ENCODE measurements at places on chromosomes 4 and X.

GRCh38 chr4:98204236-98204553 lies 57.0 kb upstream of the RAP1GDS1 start:
- DNase-seq, result no peak

GRCh38 chrX:85243761-85244449 lies at the start of the genes SATL1 and ZNF711:
Gene SATL1 (minus strand): TSS chrX:85243779. CDS start chrX:85108968, 134,811 bp downstream.
Gene ZNF711 (plus strand): TSS chrX:85243991. CDS start chrX:85247573, 3,582 bp downstream.
- no peak for DNase-seq

DNA sequence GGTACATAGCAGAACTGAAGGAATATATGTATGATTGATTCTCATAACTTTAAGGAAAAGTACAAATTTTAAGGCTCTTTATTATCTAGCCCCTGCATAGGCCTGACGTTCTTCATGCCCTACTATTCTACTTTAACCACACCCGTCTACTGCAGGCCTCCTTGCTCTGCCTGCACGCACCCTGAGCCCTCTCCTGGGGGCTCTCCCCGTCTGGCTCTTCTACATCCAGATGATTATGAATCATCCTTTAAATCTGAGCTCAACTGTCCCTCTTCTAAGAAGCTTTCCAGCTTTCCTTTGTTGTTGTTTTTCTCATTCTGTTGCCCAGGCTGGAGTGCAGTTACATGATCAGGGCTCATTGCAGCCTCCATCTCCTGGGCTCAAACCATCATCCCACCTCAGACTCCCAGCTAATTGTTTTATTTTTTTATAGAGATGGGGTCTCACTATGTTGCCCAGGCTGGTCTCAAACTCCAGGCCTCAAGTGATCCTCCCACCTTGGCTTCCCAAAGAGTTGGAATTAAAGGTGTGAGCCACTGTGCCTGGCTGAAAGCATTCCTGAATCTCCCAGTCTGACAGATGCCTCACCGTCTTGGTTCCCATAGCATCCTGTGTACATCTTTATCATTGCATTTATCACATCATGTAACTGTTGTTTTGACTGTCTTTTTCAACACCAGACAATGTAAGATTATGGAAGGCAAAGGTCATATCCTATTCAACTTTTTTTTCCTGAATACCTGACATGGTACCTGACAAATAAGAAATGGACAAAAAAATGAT lies 89.2 kb downstream of the WDFY3 start:
- no peak for DNase-seq

- no peak for DNase-seq
Measured at GRCh38 chr4:77349796-77350195, 192.8 kb downstream of the CCNG2 start.

DNA sequence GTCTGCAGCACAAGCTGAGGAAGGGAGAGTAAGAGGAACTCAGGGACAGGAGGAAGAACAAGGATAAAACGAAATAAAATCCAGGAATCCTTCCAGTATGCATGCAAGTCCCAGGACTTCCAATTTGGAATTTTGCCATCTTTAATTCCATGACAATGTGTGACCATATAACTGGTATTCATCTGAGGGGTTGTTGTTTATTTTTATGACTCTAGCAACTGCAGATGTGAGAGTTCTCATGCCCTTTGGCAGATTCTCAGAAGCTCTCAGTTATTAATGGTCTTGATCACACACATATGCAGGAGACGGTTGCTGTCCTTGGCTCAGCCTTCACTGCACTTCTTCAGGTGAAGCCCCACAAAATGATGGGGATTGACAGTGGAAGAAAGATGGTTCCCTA lies 148.2 kb downstream of the SMIM20 start:
- no peak for DNase-seq

DNA sequence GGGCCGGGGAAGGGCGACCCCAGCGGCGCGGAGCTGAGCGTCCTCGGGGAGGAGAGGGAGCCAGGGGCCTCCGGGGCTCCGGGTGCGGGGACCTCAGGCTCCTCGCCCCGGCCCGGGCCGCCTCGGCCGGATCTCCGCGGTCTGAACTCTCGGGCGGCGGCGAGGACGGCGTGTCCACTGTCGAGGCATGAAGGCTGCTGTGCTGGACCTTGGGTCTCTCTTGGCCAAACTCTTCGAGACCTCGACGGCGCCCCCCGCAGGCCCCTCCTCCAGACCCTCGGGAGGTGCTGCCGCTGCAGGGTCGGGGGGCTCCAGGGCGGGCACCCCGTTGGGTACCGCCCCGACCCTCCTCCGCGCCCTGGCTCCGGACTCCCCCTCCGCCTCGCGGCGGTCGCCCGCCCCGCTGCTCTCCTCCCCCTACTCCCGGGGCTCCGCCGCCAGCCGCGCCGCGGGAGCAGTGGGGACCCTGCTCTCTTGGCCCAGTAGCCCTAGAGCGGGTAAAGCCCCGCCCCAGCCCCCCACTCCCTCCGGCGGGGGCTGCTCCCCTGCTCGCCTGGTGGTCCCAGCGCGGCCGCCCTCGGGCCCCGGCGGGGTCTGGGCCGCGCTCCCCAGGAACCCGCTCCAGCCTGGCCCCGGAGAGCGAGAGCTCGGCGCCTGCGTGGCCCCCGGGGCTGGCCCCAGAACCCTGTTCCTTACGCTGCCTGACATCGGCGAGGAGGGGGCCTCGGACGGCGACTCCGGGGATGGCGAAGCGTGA lies 564 bp downstream of the FAM149A start:
- no peak for DNase-seq

DNA sequence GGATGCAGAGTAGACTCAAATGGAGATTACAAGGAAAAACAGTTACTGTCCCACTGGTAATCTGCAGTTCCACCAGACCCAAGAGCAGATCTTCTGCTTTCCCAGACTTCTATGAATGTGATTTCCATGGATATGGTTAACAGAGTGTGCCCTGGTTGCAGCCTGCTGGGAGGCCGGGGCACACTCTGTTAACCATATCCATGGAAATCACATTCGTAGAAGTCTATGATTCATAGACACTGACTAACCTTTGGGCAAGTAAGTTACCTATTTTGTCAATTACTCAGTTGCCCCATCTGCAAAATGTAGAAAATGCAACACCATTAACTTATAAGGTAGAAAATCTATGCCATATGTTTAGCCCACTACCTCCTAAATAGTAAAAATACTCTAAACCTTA lies 443.1 kb upstream of the PITX2 start:
- no peak for DNase-seq

DNA sequence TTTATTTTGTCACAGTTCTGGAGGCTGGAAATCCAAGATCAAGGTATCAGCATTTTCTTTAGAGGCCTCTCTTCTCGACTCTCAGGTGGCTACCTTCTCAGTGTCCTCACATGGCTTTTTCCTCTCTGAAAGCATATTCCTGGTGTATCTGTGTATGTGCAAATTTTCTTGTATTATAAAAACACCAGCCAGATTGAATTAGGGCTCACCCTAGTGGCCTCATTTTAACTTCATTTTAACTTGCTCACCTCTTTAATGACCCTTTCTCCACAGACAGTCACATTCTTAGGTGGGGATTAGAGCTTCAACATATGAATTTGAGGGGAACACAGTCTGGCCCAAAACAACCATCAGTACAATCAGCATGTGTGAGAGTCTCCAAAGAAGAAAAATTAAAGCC lies 542.4 kb upstream of the FAM241A start:
- DNase-seq, result no peak

GRCh38 chrX:84634201-84634782 lies 132.0 kb upstream of the HDX start:
- DNase-seq, result no peak

- no peak for DNase-seq
Measured at GRCh38 chr4:65559270-65559669, 111.0 kb downstream of the EPHA5 start.

DNA sequence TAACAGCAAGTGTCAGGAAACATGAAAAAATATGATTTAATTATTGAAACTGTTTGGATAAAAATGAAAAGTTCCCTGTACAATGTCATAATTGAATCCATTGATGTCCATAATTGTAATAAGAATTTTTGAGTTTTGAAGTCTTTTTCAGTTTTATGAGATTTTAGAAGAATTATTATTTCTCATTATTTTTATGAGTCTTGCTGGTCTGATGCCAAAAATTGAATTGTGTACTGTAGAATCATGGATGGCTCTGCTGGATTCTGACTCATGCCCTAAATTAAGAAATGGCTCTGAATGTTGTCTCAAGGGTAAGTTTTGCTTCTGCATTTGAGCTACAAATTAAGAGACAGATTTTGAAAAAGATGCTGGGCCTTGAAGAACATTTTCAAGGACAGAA lies 132.8 kb upstream of the MAP9 start:
- DNase-seq, result no peak
